ENCODE measurements at places on chromosomes 3 and 15.

DNA sequence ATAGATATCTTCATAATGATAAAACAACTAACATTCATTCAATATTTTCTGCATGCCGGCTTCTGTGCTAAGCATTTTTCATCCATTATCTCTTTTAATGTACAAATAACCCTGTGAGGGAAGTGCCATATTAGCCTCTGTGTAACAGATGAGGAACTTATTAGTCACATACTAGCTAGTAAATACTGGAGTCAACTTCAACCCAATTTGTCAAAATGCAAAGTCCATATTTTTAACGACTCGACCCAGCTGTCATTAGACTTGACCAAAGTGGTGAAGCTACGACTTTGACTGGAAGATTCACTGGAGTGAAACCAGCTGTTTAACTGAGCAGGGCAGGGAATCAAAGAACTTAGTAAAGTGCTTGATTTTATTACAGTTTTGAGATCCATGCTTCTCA lies 41.6 kb downstream of the PARP15 start:
- DNase-seq: no peak

GRCh38 chr3:108588601-108589000 lies 637 bp downstream of the CIP2A start:
- no peak for DNase-seq

GRCh38 chr3:61789861-61790260 lies 228.5 kb downstream of the PTPRG start:
- DNase-seq: no peak

DNA sequence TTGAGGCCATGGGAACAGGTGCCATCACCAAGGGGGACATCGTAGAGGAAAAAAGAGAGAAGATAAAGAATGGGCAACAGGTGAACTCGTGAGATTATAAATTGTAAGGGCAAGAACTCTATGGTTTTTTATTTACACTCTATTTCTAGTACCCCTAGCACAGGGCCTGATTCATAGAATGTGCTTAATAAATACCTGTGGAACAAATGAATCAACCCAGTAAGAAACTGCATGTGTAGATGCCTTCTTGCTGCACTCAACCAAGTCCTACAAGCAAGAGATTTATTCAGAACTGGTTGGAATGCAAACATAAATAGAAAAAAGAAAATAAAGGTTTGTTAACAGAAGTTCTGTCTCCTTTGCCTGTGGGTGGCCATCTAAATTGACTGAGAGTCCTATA lies 18.7 kb upstream of the KPNA1 start:
- DNase-seq: no peak

GRCh38 chr3:57281715-57282114 lies 10.8 kb downstream of the ASB14 start:
- DNase-seq: no peak

GRCh38 chr15:63436872-63437375 lies 55.3 kb upstream of the CA12 start:
- DNase-seq: peak; percentile 55

DNA sequence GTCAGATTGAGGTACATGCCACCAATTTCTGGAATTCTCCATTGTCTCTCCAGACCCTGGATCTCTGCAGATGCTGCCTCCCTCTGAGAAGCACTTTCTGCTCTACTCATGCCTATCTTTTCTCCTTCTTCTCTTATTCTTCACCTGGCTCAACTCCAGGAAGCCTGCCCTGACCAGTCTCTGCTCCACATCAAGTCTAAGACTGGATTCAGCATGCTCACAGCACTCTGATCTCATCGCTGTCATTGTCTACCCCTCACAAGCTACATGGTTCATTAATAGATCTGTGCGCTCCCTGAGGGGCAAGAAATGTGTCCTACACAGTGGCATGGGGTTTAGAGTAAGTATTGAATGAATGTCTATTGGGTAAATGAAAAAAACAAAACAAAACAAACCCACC lies 38.7 kb downstream of the CCR4 start:
- no peak for DNase-seq

- DNase-seq: peak; percentile 46
Measured at GRCh38 chr3:87088993-87089841, 98.3 kb upstream of the VGLL3 start.

DNA sequence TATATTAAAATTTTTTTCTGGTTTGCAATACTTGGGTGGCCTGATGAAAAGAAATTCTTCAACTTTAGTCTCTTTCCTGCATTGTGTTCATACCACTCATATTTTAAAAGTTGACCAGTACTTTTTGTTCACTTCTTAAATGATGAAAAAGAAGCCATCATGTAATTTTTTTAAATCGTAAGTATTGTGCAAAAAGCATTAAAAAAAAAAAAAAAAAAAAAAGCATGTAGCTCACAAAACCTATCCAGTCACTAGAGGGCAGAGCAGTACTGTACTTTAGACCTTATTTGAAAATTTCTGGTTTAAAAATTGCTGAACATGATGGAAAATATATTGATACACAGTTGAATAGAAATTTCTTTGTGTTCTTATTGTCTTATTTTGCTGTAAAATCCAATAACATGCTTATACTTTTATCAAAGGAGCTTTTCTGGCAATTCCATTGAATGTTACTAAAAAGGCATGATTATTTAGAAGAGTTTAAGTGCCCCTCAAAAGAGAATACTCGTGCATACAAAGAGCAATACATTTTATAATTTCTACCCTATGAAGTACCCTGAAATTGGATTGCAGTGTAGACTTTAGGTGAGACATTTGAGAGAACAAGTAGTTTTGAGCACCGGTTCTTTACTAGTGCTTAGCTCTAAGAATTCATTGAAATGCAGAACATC lies 137.7 kb downstream of the BBX start:
- DNase-seq: no peak

- DNase-seq: no peak
Measured at GRCh38 chr3:148243609-148244008, 454.1 kb upstream of the AGTR1 start.

- no peak for DNase-seq
Measured at GRCh38 chr15:67140078-67140833, 74.9 kb downstream of the SMAD3 start.

GRCh38 chr3:167814441-167814951 lies 79.0 kb downstream of the SERPINI1 start:
- DNase-seq: no peak

DNA sequence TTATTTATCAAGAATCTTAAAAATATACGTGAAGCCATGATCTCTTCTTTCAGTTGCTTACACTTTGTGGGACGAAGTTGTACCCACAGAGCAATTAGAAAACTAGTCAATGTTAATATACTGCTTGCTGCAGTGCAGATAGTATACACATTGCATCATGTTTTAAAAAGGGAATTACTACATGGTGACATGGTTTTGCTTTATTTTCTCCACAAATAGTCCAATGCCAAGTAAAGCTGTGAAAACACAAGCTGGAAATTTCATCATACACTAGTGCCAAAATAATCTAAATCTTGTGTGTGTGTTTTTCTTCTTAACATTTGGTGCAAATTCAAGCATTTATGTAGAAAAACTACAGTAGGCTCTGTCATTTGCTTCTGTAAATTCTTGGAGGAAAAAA lies 233.0 kb downstream of the EPHA3 start:
- DNase-seq: no peak

- DNase-seq: no peak
Measured at GRCh38 chr15:81573098-81573746, 199.2 kb upstream of the TMC3 start.

DNA sequence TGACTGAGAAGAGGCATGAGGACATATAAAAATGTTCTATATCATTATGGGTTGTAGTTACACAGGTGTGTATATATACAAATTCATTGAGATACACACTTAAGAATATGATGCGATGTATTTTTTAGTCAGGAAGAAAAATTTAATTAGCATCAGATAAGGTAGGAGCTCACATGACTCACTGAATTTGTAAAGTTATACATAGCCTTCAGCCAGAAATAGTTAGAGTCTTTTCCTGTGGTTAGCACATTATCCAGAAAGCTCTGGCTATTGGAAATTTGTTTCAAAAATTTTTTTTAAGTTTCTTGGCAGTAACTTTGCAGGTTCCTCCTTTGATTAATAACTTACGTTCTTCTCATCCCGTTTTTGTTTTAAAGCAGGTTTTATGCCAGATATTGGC lies 88.6 kb downstream of the STT3B start:
- DNase-seq: no peak

DNA sequence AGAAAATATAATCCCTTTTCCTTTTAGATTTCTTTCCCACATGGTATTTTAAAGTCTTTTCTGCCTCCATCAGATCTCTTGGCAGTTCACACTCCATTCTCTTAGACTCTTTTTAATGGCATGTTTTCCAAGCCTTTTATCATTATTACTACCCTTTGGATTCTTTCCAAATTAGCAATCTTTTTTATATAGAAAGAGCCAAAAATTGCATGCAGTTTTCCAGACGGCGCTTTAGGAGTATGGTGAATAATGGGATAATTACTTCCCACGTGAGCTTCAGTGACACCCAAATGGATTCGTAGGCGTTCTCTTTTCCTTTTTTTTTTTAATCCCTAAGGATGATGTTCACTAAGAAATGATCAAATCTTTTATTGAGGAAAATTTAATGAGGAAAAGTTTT lies 354.8 kb upstream of the DNAJC19 start:
- DNase-seq: no peak

GRCh38 chr15:38905632-38906031 lies 341.0 kb upstream of the RASGRP1 start:
- no peak for DNase-seq

DNA sequence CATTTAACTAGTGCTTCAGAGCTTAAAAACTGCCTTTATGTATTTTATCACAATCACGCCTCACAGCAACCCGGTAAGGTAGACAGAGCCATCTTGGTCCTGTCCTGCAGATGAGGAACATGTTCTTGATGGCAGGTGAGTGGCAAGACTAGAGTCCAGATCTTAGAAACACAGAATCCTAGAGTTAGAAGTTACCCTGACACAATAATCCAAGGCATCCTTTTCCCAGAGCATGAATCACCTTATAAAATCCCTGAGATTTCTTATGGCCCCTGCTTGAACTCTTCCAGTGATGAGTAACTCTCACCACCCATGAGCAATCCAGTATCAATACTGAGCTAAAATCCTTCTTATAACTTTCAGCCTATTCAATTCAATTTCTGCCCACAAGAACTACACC lies 16.9 kb downstream of the POPDC2 start:
- DNase-seq: no peak

GRCh38 chr3:4284865-4285264 lies 18.3 kb upstream of the SETMAR start:
- no peak for DNase-seq

DNA sequence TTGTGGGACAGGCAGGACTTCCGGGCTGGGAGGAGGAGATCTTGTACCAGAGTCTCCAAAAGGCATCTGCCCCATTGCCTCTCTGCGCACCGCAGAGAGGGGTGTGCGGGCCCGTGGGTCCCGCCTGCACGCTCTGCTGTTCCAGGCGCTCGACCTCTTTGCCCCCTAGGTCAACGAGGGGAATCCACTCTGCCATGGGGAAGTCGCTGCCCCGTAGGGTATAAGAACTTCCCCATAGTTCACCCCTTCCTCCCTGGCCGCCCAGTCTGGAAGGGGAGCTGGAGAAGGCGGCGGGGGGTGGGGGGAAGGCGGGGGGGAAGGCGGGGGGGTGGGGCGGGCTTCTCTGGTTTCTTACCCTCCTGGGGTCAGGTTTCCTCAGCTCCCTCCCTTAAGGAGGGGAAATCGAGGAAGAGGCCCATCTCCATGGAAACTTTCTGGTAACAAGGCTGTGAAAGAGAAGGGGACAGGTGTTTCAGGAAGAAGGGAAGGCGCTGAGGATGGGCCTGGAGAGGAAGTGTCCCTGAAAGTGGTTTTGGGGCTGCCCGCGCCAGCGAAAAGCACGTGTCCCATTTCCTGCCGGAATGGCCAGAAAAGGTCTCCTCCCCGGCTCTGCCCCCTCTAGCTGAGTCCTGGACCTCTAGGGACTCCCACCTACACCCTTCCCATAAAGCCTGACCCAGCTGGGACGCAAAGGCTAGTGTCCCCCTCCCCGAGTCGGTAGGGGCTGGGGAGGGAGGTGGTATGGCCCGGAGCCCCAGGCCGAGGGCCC lies 27.5 kb downstream of the NR1I2 start:
- no peak for DNase-seq

GRCh38 chr3:143445118-143445517 lies 325.5 kb downstream of the CHST2 start:
- no peak for DNase-seq

GRCh38 chr3:69386556-69387385 lies 883 bp upstream of the FRMD4B start:
- DNase-seq: no peak

DNA sequence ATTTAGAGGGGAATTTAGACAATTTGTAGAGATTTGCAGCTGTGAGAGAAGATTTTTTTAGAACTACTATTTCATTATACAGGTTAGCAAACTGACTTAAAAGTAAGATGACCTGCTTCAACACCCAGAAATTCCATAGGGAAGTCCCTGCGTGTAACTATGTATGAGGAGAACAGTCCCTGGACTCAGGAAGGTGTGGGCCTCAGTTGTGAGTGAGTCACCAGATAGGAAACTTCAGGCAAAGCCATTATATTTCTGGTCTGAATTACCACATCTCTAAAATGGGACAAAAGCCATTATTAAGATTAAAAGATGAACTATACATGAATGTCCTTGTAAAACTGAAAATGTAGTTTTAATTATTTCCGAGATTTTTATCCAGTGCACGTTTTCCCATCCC lies 488.3 kb upstream of the GOLIM4 start:
- no peak for DNase-seq

- no peak for DNase-seq
Measured at GRCh38 chr15:84871428-84871985, 13.0 kb upstream of the SLC28A1 start.

DNA sequence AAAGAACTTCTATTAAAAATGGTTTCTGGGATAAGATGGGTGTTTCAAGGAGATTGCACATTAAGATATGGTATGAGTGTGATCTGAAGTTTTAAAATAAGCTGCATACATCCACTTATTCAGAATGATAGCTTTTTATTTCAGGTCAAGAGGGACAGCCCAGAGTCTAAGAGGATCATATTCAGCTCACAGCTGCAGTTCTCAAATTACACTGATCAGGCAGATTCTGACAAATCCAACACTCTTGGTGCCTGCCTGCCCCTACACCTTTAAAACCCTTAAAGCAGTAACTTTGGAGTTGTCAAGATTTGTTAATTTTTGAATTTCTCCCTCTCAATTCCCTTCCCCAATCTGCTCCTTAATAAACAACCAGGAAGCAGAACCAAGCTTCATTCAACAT lies 9.1 kb upstream of the TMEM87A start:
- no peak for DNase-seq

GRCh38 chr3:179646177-179646576 lies 6.7 kb upstream of the USP13 start:
- DNase-seq: no peak

DNA sequence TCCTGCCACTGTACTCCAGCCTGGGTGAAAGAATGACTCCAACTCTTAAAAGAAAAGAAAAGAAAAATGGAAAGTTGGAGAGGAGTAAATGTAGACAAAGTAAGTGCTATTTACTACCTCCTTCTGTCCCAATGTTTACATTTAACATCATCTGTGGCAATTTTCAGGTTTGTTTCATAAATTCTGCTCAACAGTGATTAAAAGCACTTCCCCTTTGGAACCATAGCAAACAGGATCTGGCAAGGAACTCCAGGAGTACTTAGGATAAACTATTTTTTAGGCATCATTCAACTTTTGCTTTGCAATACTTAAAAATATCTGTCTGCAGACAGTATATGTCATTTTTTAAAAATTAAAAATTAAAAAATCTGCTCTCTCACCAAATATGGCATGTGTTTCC lies 5.5 kb upstream of the CX3CR1 start:
- no peak for DNase-seq

GRCh38 chr3:141191097-141191749 lies 40.4 kb upstream of the PXYLP1 start:
- no peak for DNase-seq

GRCh38 chr15:44735482-44736180 lies 697 bp upstream of the TRIM69 start:
- DNase-seq: no peak

Data from AG04450 (cell line).